ENCODE measurements at places on chromosomes 7 and 10.

- no peak for DNase-seq
These were observed 434.3 kb upstream of the C7orf33 start for GRCh38 chr7:148156233-148156632.

- no peak for DNase-seq
These were observed 11.1 kb upstream of the DNMBP start for GRCh38 chr10:100020886-100021253.

DNA sequence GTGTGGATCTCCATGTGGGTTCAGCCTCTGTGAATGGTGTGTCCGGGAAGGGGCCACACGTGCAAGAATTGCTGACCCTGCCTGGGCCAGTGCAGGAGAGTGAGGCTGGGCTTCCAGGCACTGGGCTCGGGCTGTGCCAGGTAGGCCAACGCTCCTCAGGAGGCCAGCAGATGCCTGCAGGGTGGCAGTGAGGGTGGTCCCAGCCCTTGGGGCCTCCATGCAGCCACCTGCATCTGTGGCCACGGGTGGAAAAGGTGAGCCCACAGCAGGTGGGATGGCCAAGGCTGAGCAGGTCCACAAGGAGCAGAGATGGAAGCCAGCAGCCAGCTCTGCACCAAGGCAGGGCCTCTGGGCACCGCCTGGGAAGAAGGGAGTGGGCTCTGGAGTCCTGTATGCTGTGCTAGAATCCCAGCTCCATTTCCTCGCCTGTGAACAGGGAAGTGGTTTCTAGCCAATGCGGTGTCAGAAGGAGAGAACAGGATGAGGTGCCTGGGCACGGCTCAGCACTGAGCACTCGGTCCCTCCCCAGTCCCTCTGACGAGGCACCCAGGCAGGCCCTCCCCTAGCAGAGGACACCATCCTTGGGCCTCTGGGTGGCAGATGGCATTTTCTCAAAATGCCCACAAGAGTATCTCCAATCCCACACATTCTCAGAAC lies 31.1 kb upstream of the RET start:
- DNase-seq: no peak

GRCh38 chr10:11658801-11659368 lies 47.4 kb upstream of the USP6NL start:
- DNase-seq: no peak

DNA sequence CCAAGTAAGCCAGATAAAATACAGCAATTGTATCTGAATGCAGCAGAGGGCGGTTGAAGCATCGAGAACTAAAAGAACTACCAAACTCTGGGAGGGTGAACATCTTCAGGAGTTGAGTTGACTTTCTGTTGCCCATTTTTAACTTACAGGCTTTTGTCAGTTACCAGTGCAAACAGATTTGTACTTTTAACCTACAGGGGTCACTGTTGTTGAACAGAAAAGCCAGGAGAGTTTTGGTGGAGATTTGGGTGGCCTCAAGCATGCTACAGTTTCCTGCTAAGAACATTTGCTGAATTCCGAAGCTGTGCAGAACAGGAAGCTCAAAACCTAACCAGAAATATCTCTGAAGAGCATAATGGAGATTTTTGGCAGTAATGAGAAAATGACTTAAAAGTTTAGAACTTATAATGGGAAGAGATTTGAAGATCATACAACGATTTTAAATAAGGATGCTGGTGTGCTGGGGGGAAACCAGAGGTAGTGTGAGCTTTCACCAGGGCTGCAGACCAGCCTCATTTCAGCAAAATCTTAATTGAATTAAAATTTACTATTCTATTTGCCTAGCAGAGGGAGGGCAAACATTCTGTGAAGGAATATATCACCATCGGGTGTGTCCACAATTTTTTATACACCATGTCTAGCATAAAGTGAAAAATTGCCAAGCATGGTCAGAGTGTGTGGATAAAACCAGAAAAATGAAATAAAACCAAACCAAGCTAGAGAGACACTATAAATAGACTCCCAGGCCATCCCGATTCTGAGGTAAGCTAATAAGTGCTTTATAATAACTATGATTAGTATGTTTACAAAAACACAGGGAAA lies 208.6 kb upstream of the CCDC6 start:
- DNase-seq: no peak
